ENCODE measurements at places on chromosomes 16 and 17. TPM values are rescaled to one million over a fixed set of nuclear protein-coding genes. Genes with fewer than 3 reads are reported as not detected.

GRCh38 chr17:7001318-7001961, 5.6 kb downstream of the ALOX12 start:
- H3K4me3 ChIP-seq: no peak overlapping the region
- DNase-seq: no peak
- no peaks in the 10 kb centered on the region for H3K27me3 ChIP-seq
- no peaks in the 10 kb centered on the region for H3K4me1 ChIP-seq
- H3K36me3 ChIP-seq: peaks cover 16% of the 10 kb centered on the region
- no peak overlapping the region for H3K27ac ChIP-seq

Gene ABAT
- total RNA-seq: 97.3 TPM

DNA sequence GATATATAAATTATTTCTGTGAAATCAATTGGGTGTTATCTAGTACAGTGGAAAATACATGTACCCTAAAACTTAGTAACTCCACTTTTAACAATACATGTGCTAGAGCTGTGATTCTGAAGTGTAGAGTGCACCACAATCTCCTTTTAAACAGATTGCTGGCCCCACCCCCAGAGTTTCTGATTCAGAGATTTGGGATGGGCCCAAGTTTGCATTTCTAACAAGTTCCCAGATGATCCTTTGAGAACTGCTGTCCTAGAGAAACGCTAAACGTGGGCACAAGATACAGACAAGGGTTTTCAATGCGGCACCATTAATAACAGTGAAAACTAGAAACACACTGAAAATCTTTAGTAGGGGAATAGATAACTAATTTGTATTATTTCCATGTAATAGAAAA, 49.2 kb downstream of the NXPH3 start:
- peaks cover 24% of the 10 kb centered on the region for H3K36me3 ChIP-seq
- H3K4me1 ChIP-seq: peaks cover 6% of the 10 kb centered on the region
- DNase-seq: no peak
- H3K4me3 ChIP-seq: no peak overlapping the region
- no peaks in the 10 kb centered on the region for H3K27me3 ChIP-seq

DNA sequence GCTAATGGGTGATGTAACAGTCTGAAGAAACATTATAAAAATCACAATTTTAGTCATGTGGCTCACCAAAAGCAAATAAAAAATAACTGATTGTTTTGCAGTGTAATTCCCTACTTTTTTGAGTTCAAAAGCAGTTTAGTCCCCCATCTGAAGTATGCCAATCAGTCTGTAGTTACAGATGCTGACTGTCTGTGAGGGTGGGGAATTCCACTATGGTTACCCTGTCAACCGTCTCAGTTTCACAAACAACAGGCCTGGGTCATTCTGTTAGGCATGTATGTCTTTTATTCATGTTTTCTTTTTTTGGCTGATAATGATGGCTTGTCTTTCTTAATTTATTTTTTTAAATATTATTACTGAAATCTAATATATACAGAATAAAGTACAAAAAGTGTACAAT, 69.3 kb downstream of the STXBP4 start:
- H3K36me3 ChIP-seq: no peaks in the 10 kb centered on the region
- peaks cover 6% of the 10 kb centered on the region for H3K4me1 ChIP-seq
- H3K27ac ChIP-seq: no peak overlapping the region
- H3K27me3 ChIP-seq: no peaks in the 10 kb centered on the region
- no peak overlapping the region for H3K4me3 ChIP-seq
- DNase-seq: no peak

DNA sequence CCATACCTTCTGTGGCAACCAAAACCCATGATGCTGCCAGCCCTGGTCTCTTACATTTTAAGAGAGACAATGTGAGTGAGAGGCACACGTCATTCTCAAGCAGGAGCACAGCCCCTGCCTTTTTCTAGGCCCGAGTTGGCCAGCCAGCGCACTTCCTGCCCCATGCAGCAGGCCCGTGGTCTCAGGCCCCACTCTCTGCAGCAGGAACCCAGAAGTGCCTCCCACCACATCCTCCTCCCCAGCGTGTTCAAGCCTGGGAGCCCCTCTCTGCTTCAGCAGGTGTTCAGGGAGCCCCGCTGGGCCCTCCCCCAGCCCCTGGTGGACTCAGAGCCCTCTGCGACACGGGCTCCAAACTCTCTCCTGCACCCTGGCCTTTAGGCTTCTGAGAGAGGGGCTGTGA, 30.5 kb downstream of the ITGAE start:
- H3K4me1 ChIP-seq: peaks cover 49% of the 10 kb centered on the region
- H3K27ac ChIP-seq: no peak overlapping the region
- no peaks in the 10 kb centered on the region for H3K27me3 ChIP-seq

DNA sequence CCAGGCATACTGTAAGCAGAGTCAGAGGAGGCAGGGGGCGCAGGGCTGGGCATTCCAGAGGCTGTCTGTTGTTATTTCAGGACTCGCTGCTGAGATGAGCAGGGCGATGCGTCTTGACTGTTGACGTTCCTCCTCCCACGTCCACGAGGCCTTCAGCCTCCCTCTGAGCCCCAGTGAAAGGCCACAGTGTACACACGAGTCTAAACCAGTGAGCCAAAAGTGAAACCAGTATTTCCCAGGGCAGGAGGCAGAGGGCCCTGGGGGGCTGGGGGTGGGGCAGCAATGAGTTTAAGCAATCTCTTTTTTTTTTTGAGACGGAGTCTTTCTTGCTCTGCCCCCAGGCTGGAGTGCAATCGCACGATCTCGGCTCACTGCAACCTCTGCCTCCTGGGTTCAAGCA, 21.5 kb downstream of the SMTNL2 start:
- no peak for DNase-seq
- no peaks in the 10 kb centered on the region for H3K27me3 ChIP-seq
- no peak overlapping the region for H3K27ac ChIP-seq
- H3K4me1 ChIP-seq: peaks cover 60% of the 10 kb centered on the region

- H3K27me3 ChIP-seq: no peaks in the 10 kb centered on the region
- H3K4me3 ChIP-seq: no peak overlapping the region
- H3K36me3 ChIP-seq: no peaks in the 10 kb centered on the region
- no peak for DNase-seq
Measured at GRCh38 chr17:48241770-48242497, 134.4 kb downstream of the SNX11 start.

Gene SLC13A2
- not detected for total RNA-seq

Gene CCT6B
- 1.4 TPM for total RNA-seq

DNA sequence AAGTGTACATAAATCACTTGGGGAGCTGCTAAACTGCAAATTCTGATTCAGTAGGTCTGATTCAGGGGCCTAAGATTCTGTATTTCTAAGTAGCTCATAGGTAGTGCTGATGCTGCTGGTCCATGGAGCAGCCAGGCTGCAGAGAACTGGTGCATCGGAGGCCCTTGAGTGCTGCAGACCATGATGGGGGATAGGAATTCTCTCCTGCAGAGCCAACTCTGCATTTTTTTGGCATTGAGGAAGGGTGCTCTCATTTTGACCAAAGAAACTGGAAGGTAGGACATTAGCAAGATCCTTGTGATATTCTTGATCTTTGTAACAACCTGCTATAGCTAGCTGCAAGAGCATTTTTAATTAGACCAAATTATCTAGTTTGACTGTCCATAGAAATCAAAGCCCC, 4.7 kb downstream of the HOXB2 start:
- peaks cover 4% of the 10 kb centered on the region for H3K27me3 ChIP-seq
- H3K4me1 ChIP-seq: no peaks in the 10 kb centered on the region
- H3K27ac ChIP-seq: no peak overlapping the region

GRCh38 chr16:51154271-51155171, 3.5 kb upstream of the SALL1 start:
- H3K27ac ChIP-seq: no peak overlapping the region
- H3K27me3 ChIP-seq: peaks cover 32% of the 10 kb centered on the region
- no peak for DNase-seq
- H3K4me1 ChIP-seq: peaks cover 44% of the 10 kb centered on the region

DNA sequence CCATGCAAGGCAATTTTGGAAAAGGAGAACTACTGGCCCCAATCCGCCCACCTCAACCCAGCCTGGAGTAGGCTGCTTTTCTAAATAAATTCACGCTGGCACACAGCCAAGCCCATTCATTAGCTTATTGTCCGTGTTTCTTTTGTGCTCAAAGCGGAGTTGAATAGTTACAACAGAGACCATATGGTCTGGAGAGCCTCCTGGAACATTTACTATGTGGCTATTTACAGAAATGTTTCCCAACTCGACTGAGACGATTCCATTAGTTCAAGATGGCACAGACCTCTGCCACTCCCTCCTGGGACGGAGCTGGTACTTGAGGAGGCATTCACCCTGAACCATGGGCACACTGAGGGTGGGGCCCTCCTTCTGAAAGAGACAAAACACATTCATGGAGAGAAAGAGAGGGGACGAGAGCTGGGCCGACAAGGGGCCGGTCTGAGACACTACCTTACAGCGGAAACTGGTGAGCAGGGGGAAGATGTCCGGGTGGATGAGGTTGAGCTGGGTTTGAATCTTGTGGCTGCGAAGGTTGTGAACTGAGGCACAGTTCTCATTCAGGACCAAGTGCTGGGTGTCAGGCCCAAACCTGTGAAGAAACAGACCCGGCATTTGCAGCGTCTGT, 15.7 kb downstream of the ELAC2 start:
- DNase-seq: no peak
- H3K4me1 ChIP-seq: no peaks in the 10 kb centered on the region
- H3K36me3 ChIP-seq: peaks cover 79% of the 10 kb centered on the region
- H3K4me3 ChIP-seq: no peak overlapping the region
- no peaks in the 10 kb centered on the region for H3K27me3 ChIP-seq

Gene SLC26A11
- total RNA-seq: 8.7 TPM

DNA sequence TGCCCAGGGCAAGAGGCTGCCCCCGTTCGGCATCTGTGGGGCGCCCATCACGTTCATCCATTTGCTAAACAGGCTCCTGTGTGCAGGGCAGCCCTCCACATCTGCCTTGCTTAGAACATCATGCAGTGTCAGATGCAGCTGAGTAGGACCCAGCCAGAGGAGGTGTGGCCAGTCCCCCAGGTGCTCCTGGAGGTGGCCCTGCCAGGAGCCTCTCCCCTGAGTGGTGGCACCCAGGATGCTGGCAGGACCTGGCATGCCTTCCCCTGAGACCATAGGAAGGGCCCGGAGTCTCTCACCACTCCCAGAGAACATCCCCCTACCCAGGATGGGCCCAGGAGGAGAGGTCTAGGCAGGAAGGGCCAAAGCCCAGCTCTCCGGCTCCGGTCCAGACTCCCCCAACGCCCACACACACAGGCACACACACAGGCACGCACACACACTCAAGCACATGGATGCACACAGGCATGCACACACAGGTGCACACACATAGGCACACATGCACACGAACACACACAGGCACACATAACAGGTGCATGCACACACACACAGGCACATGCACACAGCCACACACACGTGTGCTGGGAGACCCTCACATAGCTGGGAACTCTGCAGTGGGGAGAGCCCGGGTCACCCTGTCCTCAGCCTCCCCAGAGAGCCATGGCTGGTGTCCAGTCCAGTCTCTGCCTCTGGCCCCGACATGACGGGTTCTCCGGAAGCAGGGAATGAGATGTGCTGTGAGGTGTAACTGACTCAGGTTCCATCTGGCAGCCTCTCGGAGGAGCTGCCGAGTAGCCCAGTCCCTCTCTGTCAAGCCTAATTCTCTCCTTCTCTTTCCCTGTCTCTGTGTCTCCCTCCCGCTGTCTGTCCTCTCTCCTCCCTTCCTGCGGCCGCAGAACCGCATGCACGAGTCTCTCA, 74.6 kb downstream of the AMFR start:
- no peak overlapping the region for H3K27ac ChIP-seq
- no peak overlapping the region for H3K4me3 ChIP-seq
- no peak for DNase-seq
- peaks cover 14% of the 10 kb centered on the region for H3K4me1 ChIP-seq
- peaks cover 28% of the 10 kb centered on the region for H3K27me3 ChIP-seq
- H3K36me3 ChIP-seq: no peaks in the 10 kb centered on the region

GRCh38 chr16:88700636-88701482, 5.3 kb downstream of the RNF166 start:
- DNase-seq: peak; percentile 91
- H3K4me3 ChIP-seq: peak overlapping the region; percentile 21
- peak overlapping the region; percentile 59 for H3K27ac ChIP-seq
- no peaks in the 10 kb centered on the region for H3K27me3 ChIP-seq

DNA sequence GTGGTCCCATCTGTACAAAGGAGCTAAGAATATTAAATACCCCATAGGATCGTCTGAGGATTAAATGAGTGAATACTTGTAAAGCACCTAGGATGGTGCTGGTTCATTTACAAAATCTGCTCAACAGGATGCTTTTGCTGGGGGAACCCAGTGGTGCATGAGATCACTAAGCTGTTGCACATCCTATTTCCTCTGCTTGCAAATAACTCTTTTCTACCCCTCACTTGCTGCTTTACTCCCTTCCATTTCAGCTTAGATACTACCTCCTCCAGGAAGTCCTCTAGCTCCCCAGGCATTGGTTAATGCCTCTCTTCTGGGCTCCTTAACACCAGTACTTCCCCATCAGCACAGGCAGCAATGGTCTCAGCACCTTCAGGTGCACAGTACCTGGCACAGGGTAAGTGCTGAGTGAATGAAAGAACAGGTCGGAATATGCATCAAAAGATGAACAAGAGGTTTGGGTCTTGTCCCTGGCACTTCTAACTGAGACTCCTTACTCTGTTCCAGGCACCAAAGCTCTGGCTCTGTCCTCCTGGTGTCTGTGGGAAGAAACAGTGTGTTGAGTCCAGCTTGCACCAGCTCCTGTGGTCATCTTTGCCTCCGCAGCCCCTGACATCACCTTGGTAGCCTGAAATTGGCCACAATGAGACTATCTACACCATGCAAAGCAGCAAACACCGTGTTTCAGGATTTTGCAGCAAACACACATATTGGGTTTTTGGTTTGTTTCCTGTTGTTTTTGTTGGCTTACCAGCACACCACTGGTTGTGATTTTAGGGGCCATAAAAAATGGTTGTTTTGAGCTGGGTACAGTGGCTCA, 24.1 kb upstream of the IL21R start:
- DNase-seq: no peak
- H3K4me3 ChIP-seq: no peak overlapping the region
- H3K36me3 ChIP-seq: no peaks in the 10 kb centered on the region
- peaks cover 8% of the 10 kb centered on the region for H3K27me3 ChIP-seq
- H3K4me1 ChIP-seq: peaks cover 14% of the 10 kb centered on the region
- H3K27ac ChIP-seq: no peak overlapping the region

Gene FBXL16
- 0.20 TPM for total RNA-seq

DNA sequence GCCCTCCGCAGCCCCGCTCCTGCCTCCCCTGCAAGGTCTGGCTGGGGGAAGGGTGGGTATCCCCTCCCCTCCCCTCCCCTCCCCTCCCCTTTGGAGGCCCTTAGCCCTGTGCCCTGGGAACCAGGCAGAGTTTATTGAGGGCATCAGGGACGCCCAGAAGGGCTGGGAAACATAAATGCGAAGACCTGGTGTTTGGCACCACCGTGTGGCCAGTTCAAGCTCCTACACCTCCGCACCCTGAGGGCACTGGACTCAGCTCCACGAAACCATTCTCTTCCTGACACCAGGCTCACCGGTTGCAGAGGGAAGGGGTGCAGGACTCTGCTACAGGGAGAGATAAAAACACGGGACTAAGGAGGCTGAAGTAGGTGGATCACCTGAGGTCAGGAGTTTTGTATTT, 1.0 kb upstream of the AIPL1 start:
- no peak overlapping the region for H3K27ac ChIP-seq
- H3K27me3 ChIP-seq: peaks cover 2% of the 10 kb centered on the region
- peaks cover 18% of the 10 kb centered on the region for H3K4me1 ChIP-seq
- DNase-seq: peak; percentile 34

DNA sequence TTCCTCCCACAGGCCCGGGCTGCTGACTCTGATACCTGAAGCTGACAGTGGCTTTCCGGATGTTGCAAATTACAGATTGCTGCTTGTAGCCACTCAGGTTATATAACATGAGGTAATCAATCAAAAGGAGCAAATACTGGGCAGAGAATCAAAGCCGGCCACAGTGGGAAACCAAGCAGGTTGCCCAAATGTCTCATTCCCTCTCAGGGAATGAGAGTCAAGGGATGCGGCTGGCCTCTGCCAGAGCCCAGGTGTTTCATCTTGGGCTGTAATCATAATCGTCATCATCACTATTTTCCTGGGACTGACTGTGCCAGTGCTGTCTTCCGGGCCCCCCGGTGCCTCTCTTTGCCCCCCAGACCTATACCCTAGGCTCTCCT, 292.4 kb upstream of the FOXF1 start:
- peaks cover 10% of the 10 kb centered on the region for H3K27me3 ChIP-seq
- H3K27ac ChIP-seq: no peak overlapping the region
- no peak for DNase-seq
- H3K36me3 ChIP-seq: no peaks in the 10 kb centered on the region

Data from HepG2 (cell line).